ENCODE measurements at places on chromosomes 7 and 10.

DNA sequence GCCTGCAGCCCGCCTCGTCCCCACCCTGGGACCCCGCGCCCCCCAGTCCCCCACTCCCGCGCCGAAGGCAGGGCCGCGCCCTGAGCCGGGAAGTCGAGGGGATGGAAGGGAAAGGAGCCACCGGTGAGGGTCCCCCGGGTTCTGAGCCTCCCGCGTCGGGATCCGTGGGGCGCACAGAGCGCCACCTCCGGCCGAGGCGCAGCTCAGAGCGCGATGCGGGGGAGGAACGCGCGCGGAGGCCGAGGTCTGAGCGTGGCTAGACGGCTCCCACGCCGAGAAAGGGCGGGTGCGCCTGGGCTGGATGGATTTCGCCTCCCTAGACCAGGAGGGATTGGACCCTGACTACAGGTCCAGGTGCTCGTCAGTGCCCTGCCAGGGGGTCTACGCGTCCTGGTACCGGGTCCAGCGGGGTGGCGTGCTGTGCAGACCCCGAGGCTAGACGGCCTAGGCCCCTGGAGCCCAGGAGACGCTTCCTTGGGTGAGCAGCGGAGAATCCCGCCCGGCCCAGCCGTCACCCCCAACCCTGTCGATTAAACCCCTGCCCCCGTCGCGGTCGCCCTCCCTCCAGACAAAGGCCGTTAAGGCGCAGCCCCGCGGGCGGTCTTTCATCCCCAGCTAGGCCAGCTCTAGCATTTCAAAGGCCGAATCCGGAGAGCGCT is 986 bp upstream of the PDGFA start:
- no peak for DNase-seq

- DNase-seq, result no peak
These were observed 59.7 kb upstream of the CDK14 start for GRCh38 chr7:90536449-90536848.

DNA sequence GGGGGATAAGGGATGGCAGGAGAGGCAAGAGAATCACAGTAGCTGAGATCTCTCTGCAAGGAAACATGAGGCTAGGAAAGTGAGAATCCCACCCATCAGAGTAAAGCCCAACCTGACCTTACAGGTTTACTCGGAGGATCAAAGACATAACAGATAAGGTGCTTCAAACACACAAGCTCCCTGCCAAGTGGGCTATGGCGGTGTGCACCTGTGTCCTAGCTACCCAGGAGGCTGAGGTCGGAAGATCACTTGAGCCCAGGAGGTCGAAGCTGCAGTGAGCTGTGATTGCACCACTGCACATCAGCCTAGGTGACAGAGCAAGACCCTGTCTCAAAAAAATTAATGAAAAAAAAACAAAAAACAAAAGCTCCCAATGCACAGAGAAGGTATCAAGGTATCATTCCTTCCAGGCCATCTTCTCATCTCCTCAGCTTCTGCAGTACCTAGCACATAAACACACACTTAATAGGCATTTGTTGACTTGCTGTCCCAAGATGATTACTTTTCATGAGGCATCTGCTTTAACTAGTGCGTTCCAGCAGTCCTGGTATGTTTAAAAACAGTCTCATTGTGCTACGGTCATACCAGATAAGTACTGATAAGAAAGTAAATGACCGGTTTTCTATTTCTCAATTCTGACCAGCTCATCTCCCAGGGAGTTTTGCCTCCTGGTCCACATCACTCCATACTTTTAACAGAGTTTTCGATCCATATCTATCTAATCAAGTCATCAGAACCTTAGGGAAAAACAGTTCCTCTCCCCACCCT is 13.3 kb downstream of the GNA12 start:
- no peak for DNase-seq

GRCh38 chr10:112517451-112517862 is 70.4 kb downstream of the VTI1A start:
- no peak for DNase-seq

DNA sequence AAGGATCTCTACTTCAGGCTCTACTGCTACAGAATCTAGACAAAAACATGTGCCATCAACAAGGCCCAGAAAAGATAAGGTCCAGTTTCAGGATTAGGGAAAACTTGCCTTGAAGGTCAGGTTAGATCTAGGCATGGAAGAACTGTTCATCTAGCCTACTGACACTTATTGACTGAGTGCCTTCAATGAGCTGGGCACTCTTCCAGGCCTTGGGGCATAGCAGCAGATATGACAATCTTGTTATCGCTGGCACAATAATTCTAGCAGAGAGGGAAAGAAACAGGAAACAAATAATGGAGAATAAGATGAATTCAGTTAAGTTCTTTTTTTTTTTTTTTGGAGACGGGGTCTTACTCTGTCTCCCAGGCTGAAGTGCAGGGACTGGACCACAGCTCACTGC is 71.6 kb downstream of the ADCYAP1R1 start:
- DNase-seq, result no peak

DNA sequence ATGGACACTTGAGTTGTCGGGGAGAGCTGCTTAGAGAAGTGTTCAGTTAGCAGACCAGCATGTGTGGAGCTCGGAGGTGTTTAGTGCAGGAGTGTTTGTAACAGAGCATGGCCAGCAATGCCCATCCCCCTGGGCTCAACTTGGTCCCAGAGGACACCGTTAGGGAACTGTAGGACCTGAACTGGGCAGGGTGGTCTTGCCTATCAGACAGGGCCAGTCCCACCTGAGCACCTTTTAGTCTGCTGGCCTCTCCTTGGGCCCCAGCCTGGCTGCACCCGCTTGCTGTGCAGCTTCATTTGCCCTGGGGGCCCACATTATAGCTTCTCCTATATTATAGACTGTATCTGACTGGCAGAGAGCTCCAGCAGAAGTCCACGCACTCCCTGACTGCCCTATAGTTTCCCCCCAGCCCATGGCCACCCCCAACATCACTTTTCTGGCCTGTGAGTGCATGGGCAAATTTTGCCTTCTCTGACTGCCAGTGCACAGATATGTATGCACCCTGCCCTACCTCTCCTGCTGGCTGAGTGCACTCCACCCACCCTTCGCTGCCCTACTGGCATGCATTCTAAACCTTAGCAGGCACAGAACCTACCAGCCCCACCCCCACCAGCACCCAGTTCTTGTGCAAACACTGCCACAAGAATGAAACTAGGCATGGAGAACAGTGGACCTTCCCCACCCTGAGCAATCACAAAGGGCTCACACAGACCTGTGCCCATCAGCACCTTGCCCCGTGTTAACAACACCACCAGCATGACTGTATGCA is 1030.6 kb upstream of the GHITM start:
- no peak for DNase-seq

DNA sequence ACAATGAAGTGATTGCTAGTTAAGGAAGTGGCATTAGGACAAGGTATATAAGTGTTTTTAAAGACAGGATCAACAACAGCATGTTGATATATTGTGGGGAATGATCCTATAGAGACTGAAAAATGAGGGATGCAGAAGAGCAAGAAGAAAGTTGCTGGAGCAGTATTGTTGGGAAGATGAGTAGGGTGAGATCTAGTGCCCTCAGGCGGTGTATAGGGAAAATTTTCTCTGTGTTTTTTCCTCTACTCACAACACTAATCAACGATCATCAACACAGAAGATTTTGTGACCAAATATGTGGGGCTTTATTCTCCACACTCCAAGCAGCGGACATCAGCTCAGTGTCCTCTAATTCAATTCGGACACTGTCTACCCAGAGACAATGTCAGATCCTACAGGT is 9.6 kb upstream of the PTTG1IP2 start:
- no peak for DNase-seq

DNA sequence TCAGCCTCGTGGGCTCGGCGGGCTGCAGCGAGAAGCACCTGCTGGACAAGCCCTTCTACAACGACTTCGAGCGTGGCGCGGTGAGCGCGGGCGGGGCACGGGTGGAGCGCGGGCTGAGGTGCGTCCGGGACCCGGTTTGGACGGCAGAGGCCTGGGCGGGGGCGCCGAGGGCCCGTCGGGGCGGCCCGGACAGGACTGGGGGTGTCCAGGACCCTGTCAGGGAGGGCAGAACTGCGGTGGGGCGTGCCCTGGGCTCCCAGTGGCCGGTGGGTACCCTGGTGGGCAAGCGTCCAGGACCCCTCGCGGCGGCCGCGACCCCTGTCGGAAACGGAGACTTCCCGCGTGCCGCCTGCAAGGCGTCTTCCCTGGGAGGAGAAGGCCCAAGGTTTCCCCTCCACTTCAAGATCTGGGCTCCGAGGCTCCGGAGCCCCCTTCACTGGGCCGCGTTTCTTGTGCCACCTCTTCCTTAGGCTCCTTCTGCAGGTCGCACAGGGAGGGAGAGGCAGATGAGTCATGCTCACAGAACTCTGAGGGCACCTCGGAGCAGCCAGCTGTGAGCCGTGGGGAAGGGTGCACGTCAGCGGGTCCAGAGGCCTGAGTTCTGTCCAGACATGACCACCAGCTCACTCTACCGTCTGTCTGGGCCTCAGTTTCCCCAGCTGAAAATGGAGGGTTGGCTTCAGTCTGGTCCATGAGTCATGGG is 485 bp downstream of the ALOX5 start:
- DNase-seq, result no peak

DNA sequence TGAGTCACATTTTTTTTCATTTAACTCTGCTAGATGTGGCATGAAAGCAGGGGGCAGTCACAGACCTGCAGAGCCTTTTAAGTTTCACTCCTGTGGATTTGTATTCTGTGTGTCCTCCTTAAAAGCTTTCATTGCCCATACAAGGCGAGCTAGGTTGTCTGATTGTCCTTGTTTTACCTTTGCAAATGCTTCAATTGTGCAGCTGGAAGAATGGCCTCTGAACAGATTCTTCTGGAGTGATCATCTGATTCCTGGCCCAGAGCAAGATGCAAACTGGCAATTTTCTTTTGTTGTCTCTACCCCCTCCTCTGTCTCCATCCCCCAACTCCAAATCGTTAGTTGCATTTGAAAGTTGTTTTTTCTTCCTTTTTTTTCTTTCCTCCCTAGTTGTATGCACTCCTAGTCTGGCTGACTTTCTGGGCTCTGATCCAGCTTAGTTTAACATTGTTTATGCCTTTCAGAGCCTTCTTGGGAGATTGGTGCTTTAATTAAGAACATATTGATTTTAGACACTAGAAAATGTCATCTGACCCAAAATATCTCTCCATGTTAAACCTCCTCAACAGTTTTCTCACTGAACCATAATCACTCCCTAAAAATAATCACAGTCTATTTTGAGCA is 150.2 kb downstream of the REEP3 start:
- no peak for DNase-seq

DNA sequence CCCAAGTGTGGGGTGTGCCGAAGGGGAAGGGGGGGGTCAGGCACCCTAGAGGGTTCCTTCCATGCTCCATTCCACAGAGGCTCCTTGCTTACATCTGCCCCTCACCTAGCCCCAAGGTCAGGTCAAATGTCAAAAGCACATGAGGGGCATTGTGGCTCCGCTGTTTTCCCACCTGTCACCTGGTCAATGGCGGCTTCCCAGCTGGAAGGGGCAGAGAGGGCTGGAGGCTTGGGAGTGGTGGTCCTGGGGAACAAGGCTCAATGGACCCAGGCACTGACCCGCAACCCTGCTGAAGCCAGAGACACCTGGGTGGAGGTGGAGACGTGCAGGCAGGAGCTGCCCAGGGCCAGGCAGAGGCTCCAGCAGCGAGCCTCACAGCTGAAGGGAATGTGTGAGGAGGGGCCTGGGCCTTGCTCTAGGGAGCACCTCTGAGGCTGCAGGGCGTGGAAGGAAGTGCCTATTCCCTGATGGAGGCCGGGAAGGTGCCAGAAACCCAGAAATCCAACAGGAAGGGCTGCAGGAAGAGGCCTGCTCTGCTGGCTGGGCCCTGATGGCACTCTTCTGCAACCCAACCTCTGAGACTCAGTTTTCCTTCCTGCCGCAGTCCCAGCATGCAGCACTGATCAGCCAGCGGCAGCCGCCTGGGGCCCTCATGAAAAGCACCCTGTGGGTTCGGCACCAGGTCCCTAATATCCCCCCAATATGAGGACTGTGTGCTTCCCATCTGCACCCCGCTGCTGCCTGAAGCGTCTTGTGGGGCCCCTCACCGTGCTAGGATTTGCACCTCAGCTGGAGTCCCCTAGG is 16.0 kb downstream of the RASGEF1A start:
- no peak for DNase-seq

DNA sequence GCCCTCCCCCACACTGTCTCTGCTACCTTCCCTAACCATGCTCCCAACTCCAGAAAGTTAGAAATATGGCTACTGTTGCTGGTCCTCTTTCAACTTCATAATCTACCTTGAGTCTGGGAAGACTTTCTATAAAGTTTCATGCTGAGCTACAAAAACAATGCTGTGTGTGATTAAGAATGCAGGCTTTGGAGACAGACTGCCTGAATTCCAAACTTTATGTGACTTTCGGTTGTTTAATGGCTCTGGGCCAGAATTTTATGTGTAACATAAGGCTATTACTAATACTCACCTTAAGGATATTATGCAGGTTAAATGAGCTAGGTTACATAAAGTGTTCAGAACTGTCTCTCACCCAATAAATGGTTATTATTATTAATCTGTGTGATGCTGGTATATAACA is 19.1 kb downstream of the BET1 start:
- no peak for DNase-seq

DNA sequence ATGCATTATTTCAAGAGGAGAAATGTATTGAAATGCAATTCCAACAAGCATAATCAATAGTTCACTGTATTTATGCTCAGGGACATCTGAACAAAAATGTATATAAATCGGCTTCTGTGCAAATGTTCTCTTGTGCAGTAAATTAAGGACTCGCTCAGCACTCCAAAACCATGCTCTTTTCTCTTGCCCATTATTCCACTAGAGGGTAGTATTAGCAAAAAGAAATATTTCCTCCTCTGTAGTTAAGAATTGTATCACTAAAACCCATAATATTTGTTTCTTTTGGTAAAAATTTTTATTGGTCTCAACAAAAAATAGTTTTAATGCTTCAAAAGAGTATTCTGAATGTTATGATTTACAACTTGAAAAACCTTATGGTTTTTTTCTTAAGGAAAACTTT is 803.1 kb downstream of the PCDH15 start:
- no peak for DNase-seq

DNA sequence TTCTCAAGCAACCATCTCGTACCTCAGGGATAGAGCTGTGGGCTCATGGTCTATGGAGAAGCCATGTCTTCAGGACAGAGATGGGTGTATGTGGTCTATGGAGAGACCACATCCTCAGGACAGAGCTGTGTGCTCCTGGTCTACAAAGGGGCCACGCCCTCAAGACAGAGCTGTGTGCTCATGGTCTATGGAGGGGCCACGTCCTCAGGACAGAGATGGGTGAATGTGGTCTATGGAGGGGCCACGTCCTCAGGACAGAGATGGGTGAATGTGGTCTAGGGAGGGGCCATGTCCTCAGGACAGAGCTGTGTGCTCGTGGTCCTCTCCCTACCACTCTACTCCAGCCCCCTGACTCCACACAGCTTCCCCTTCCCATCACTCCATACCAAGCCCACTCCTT is 117.8 kb downstream of the WDR37 start:
- DNase-seq, result no peak

DNA sequence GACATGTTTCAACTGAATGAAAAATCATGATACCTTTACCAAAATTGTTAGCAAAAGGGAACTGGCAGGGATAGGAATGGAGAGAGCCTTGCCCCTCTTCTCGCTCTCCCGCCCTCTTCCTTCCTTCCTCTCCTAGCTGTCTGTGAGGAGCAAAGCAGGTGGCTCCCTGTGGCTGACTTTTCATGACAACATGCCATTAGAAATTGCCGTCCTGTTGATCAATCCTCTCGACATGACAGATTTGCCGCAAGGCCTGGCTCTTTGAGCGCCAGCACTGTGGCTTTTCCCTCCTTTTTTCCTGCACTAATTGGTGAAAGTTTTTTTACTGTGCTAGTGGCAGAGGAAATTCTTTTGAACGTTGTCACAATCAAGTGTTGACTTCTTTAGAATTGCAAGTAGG is 171.1 kb downstream of the TCF7L2 start:
- no peak for DNase-seq
